ENCODE measurements at places on chromosomes 5 and 9.

DNA sequence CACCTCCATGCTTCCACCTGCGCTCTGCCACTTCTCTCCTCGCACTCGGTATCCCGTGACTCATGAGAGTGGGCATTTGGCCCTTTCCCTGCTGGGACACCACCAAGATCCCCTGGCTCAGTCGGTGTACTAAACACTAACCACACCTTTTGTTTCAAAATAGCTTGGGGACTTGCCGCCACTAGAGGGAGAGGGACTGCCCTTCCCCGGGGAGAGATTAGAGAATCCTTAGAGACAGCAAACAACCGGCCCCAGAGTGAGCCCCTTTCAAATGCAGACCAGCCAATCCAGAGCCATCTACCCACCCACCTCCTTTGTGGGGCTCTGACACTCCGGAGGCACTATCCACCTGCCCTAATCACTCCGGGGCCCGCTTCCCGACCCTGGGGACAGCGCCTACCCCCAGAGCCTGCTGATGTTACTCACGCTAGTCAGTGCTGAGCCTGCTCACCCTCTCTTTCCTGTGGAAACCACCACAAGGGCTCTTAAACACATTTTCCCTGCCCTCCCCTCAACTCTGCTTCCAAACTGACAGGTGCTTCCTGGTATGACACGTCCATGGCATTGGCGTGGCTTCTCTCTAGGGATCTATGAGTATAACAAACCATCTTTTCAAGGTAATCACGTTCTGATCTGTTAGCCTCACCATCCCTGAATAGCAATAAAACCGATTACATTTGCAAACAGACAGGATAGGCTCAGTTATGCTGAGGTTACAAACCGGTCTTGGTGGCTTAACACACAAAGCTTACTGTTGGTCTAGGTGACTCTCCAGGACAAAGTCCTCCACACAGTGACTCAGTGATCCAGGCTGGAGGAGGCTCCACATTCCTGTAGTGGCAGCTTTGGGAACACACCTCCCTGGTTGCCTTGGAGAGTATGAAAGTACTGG lies 180.1 kb upstream of the MVB12B start:
- peak; percentile 28 for DNase-seq

DNA sequence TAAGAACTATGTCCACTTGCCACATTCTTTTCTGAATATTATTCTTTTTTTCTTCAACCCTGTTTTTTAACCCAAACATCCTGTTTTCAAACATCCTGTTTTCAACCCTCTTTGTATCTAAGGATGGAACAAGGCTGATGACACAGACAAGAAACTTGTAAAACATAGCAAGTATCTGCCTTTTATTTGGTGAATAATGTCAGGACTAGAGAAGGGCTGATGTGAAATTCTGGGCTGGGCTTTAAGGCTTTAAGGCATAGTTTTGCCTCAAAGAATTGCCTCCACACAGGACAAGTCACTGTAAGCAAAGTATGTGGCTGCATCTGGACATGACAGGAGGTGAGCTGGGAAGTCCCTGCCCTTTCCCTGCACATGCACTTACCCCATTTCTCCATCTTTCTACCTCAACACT lies 42.5 kb upstream of the RIC1 start:
- no peak for DNase-seq

GRCh38 chr9:27451207-27451797 lies 72.8 kb upstream of the IFNK start:
- DNase-seq: no peak

GRCh38 chr9:89405826-89406225 lies 87.5 kb downstream of the SECISBP2 start:
- peak; percentile 27 for DNase-seq

GRCh38 chr5:74517700-74518099 lies 122.8 kb downstream of the ENC1 start:
- no peak for DNase-seq

- peak; percentile 22 for DNase-seq
Measured at GRCh38 chr5:76986825-76987526, 34.1 kb downstream of the CRHBP start.

DNA sequence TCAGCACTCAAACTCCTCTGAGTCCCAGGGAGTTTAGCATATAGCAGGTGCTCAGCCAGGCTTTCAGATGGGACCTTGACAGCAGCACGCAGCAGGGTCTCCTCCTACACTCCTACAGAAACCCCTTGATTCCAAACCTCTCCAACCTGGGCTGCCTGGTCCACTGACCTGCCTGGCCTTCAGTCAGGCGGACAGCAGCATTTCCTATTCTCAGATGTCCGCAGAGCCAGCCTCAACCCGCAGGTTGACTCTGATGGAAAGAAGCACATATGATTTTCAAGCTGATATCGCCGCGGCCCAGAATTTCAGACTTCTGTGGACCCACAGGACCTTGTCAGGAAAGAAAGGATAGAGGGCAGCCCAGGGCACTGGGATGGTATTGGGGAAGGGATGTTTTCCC lies 5.3 kb upstream of the SLC25A48 start:
- no peak for DNase-seq

DNA sequence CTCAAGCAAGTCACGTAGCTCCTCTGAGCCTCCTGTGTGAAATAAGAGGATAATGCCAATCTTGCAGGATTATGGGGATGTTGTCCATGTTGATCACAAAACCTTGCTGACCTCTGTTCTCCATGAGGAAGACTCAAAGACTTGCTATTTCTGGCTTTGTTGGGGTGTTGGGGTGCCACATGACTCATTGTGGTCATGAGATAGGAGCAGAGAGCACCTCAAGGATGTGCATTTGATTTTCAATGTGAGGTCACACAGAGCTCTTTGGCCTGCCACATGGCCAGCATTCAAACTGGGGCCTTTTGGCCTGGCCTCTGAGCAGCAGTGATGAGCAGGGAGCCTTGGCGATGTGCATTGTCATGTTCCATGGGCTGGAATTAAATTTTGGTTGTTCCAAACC lies 380.3 kb downstream of the GADD45G start:
- no peak for DNase-seq

DNA sequence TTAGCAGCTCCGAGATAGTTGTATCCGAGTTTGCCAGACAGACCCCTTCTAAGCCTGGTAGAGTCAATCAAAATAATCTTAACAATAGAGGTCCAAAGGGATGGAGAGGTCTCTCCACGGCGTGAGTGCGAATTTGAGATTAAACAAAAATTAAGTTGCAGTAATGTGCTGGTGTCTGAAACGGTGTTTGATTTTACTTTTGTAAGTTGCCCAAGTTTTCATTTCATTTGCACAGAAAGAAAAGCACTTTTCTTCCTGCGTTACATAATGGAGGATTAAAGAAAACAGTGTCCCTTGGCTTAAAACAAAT lies 1.2 kb downstream of the IRX1 start:
- no peak for DNase-seq

- DNase-seq: no peak
Measured at GRCh38 chr5:4905674-4906520, 234.2 kb upstream of the ADAMTS16 start.

GRCh38 chr5:168268949-168269936 lies 22.2 kb upstream of the WWC1 start:
- DNase-seq: peak; percentile 95

- no peak for DNase-seq
Measured at GRCh38 chr9:21266733-21267484, 27.1 kb upstream of the IFNA14 start.

- no peak for DNase-seq
Measured at GRCh38 chr5:66655395-66656324, 59.5 kb downstream of the MAST4 start.

GRCh38 chr9:116939614-116940013 lies 252.5 kb downstream of the TRIM32 start:
- DNase-seq: no peak

DNA sequence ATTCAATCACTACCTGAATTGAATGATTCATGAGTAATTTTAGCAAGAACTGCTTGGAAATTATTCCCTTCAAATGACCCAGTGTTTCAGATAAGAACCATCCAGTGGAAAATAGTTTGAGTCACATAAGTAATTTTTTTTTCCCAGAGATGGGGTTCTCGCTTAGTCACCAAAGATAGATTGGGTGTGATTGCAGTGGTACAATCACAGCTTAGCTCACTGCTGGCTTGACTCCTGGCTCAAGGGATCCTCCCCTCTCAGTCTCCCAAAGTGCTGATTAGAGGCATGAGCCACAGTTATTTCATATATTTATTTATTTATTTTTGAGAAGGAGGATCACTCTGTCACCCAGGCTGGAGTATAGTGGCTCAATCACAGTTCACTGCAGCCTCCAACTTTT lies 574.5 kb upstream of the ARRDC3 start:
- DNase-seq: no peak

GRCh38 chr5:97608501-97608900 lies 425.5 kb upstream of the RIOK2 start:
- DNase-seq: no peak

DNA sequence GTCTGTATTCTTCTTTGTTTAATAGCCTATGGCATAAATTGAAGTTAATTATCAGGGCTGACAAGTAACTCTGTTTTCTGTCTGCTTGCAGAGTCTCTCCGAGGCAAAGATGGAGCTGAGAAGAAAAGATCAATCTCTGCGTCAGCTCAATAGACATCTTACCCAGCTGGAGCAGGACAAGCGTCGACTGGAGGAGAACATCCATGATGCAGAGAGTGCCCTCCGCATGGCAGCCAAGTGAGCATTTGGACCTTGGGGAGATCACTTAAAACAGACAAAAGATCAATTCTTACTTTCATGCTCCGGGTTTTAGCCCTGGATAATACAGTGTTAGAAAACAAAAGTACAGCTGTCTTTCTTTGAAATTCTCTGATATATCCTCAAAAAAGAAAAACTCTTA lies 293.8 kb downstream of the CCDC171 start:
- DNase-seq: no peak

- no peak for DNase-seq
Measured at GRCh38 chr9:123119566-123119965, 86.1 kb downstream of the GPR21 start.

GRCh38 chr5:173736923-173737412 lies 120.5 kb upstream of the BOD1 start:
- peak; percentile 14 for DNase-seq

GRCh38 chr5:115979201-115980041 lies 17.1 kb downstream of the LVRN start:
- no peak for DNase-seq

GRCh38 chr5:64767959-64768357 lies 533 bp downstream of the SREK1IP1 start:
- peak; percentile 49 for DNase-seq

DNA sequence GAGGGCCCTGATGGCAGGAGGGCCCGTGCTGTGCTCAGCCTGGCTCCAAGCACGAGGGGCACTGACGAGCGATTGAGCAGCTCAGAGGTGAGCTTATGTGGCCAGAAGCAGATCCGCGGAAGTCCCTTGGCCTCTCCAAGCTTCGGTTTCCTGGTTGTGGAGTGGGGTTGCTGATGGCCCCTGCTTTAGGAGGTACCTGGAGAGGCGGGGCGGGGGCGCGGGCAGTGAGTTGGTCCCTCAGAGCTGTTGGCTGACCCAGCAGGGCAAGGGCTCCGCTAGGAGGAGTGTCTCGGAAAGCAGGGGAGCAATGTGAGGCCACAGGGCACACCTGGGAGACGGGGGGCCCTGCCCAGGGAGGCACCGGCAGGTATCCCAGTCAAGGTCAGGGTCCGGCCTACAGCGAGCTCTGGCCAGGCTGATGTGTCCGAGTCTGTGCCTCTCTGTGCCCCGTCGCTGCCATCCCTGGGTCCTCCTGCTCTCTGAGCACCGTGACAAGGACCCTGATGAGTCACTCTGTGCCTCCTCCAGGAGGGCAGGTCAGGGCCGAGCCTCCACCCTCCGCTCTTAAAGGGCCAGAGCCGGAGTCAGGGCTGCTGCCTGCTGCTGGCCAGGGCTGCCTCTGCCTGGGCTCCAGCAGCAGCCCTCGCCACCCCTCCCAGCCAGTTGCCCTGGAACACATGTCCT lies 14.8 kb downstream of the NCS1 start:
- DNase-seq: no peak

- DNase-seq: no peak
Measured at GRCh38 chr5:44714871-44715561, 93.7 kb upstream of the MRPS30 start.

DNA sequence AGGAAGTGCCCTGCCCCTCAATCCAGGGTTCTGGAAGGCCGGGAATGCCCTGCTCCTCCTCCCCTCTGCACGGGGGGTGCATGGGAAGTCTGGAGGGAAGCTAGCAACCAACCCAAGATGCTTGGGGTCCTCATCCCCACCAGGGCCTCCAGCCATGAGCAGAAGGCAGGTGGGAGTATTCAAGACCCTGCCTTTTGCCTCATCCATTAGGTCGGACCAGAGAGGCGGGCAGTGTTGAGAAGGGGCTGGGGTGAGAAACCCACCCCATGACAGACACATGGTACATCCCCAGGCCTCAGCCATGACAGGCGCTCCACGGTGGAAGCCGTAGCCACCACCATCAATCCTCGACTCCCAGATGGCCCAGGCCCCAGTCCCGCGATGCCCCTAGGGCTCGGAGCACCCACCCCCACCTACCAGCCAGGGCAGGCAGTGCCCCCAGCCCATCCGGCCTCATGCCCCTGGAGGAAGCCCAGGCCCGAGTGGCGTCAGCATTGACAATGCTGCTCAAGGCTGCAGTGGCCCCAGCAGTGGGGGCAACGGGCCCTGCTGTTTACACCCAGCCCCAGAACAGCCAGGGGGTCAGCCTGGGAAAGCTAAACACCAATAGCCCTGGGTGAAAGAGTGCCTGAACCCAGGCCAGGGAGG lies 8.6 kb downstream of the NR5A1 start:
- DNase-seq: no peak

DNA sequence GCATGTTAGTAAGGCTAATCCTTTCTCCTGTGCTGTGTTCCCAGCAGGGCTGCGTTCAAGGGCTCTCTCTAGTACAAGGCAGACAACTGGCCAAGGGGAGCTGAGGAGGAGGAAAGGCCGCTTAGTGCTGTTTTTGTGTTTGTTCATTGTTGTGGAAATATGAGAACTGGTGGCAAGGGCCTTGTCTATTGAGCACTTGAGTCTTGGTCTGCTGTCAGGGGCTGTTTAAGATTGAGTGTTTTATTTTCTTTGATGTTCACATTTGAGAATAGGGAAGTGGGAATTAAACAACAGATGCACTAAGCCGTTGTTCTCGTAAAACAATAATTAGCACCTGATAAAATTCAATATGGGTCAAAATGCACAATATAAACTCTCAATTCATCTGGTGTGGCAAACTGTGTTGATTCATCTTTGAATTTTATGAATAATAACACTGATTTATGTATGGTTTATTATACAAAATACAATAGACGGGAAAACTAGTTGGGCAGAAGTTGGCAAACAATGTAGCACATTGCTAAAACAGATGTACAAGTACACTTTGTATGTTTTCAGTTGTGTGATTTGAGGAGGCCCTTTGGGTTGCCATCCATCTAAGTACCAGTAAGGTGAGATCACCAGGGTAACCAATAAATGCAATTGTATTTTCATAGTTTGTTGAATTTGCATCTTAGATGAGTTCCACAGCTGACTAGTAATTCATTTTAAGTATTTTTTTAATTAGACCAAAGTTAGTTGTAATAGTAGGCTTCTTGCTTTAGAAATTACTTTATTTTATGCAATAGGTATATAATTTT lies 97.6 kb upstream of the GRHPR start:
- DNase-seq: peak; percentile 74

GRCh38 chr5:147628058-147628895 lies 118.4 kb upstream of the DPYSL3 start:
- DNase-seq: peak; percentile 61

GRCh38 chr9:121294151-121294743 lies 26.3 kb downstream of the GSN start:
- DNase-seq: no peak
